ENCODE measurements at places on chromosomes 5 and 9. TPM values are rescaled to one million over a fixed set of nuclear protein-coding genes. Genes with fewer than 3 reads are reported as not detected.
A peak's percentile ranks its signal among the peaks of the same experiment; 100 is the strongest.

GRCh38 chr9:101226161-101226560 lies 158.6 kb downstream of the BAAT start:
- DNase-seq: no peak

Gene ADRB2
- total RNA-seq: 5.1 TPM

DNA sequence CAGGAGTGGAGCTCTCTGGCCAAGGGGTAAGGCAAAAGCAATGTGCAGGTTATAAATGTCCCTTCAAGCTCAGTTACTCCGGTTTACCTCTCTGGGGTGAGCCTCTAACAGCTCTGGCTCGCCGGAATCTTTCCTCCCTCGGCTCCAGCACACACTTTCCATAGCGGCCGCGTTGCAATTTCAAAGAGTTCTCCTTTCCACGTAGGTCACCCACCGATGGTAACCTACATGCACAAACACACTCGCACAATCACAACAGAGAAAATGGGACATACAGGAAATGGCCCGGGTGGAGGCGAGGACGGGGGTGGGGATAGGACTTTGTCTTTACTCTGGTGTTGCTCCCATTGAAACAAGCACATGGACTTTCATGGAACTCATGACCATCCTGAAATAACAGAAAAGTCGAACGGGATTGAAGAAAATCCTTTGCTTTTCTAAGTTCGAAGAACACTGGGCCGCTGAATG lies 1.2 kb downstream of the LHFPL2 start:
- no peak for DNase-seq

Gene KIF12
- total RNA-seq: 56.0 TPM

GRCh38 chr9:2157277-2158110 lies 142.3 kb downstream of the SMARCA2 start:
- peak; percentile 55 for DNase-seq

Gene CDH9
- total RNA-seq: not detected

GRCh38 chr5:40260361-40260760 lies 419.4 kb upstream of the PTGER4 start:
- DNase-seq: no peak

DNA sequence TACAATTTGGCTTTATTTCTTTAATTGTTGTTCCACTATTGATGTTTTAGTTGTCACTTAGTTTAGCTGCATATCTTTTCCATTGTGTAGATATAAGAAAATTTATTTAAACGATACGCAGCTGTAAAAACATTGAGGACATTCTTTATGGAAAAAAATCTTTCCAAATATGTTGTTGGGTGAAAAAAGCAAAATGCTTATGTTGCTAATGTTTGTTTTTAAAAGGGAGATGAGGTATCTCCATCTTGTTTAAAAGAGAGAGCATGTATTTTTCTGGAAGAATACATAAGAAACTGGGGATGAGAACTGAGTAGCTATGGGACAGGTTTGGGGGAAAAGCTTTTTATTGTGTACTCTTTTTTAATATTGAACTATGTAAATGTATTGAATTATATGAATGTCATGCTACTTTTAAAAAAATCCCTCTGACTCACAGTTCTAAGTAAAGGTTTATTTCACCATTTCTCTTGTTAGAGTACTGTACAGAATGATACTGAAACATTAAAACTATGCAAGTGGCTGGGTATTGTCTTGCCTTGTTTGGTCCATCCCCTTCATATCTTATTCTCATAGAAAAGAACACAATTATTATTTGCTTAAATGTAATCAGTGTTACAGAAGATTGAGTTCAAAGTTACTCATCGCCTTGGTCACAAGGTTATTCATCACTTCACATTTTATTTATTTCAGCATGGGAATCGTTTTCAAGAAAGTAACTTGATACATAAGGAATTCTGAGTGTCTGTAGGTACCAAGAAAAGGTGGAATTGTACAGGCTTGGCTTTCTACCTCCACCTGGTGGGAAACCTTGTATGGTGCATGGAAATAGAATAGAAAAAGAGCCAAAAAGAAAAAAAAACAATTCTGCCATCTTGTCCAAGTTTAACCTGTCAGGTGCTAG lies 85.8 kb downstream of the RIC1 start:
- DNase-seq: peak; percentile 13

DNA sequence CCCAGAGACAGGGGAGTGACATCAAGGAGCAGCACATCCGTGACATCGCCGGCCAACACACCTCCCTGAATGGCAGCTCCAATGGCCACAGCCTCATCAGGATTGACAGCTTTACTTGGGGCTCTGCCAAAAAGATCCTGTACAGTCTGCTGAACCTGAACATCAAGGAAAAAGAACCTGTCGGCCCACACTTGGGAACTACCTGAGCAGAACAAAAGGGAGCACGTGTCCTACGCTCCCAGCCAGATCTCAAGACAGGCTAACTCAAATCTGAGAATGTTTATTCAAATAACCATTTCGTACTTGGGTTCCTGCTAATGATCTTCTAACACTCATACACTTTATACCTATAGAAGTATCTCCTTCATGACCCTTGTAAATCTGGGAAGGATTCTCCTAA lies 15.3 kb downstream of the HSPA9 start:
- DNase-seq: peak; percentile 92

DNA sequence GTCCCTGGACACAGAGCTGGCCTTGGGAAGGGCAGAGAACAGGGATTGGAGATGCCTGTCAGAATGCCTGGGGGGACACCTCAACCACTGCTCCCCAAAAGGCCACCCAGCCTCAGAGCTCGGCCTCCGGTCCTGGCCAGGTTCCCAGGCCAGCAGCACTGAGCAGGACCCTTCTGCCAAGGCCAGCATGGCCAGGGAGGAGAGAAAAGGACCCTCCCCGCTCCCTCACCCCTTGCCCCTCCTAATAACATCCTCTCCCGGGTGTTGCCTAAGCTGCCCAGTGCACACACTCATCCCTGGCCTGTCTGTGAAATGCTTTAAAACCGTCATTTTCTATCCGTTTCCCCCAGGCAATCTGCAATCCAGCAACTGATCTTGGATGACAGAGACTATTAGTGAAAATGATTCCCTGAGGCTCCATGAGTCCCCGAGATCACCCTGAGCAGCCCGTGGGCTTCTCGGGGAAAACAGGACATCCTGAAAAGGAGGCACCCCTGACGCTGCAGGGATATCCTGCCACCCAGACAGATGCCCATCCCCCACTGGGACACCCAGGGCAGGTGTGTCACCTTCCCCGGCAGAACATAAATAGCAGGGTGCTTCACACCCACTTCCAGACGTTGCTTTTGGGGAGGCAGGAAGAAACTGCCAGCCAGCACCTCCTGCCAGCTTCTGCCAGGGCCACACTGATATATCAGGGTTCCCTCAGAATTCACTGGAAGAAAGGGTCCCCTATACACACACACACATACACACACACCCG lies 75.3 kb downstream of the ADAMTS2 start:
- no peak for DNase-seq

- no peak for DNase-seq
These were observed 50.1 kb upstream of the RETREG1 start for GRCh38 chr5:16666883-16667398.

Gene OR1J1
- not detected for total RNA-seq

Gene IL3
- total RNA-seq: not detected

Gene HRCT1
- total RNA-seq: 0.81 TPM

DNA sequence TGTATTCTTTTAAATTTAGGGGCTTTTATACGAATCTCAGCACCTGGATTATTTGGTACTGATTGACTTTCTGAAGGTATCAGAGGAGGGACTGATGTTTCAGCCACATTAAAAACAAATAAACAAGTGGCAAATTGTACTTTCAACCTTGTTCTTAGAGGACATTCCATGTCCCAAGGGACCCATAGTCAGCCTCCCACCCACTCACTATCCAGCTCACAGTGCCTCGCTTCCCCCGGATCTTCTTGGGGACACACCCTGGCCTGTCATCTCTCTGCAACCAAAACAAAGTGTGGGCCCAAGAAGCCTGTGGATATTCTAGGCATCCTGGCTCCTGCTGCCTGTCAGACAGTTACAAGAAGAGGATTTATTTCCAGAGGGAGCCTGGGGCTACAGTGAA lies 8.8 kb upstream of the BOD1 start:
- DNase-seq: no peak

DNA sequence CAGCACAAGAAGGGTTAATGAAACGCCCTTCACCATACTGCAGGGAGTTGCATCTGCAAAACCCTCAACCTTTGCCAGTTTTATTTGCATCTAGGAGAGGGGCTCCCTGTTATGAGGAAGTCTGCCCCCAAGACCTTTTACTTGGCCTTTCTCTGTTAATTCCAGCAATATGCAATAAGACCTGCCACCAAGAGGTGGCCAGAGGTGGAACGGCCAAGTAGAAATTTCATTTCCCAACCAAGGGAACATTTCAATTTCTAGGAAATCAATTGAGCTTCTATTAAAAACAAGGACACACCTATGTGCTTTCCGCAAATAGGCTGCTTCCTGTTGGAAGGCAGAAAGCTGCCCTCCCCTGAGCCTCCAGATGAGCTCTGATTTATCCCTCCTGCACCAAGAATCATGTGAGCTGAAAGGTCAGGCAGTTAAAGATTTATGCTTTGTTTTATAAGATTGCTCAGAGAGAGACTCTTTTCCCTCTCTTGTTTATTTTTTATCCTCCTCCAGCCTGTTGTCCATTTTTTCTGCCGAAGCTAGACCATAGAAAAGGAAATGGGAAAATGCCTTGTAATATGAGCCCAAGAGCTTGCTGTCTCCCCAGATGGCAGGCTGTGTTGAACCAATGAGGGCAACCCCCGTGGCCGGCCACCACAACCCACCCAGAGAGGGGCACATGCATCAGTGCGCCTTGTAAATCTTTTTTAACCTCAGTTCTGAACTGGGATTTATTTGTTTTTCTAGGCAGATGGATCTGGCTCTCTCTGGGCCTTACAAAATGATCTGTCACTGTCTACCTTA lies 572.8 kb downstream of the TLE1 start:
- no peak for DNase-seq

Gene IQGAP2
- total RNA-seq: 85.5 TPM

DNA sequence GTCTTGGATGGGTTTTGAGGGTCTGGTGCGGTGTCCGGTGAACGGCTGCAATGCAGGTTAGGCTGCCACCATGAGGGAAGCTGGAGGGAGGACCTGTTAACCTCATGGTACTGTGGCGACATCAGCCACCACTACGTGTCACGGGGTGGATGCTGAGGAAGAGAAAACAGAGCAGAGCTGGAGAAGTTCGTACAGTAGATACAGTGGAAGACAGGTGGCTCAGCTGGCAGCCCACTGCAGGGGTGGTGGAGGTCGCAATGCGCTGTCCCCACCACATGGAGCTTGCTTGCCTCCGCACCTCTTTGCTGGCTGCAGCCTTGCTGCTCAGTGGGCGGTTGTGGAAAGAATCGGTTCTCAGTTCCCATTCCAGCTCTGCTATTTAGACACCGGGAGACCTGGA lies 2.8 kb downstream of the DCANP1 start:
- no peak for DNase-seq

Gene OR1Q1
- total RNA-seq: not detected

Gene ATP10B
- total RNA-seq: 0.13 TPM

DNA sequence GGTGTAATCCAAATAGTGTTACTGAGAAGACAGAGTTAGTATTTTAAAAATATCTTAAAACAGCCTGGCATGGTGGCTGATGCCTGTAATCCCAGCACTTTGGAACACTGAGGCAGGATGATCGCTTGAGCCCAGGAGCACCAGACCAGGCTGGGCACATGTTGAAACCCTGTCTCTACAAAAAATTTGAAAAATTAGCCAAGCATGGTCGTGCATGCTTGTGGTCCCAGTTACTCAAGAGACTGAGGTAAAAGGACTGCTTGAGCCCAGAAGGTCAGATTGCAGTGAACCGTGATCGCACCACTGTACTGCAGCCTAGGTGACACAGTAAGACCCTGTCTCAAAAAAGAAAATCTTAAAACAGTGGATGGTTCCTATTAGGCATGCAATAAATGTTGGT lies 12.4 kb downstream of the IFNA1 start:
- DNase-seq: no peak

- no peak for DNase-seq
These were observed 23.5 kb downstream of the HNRNPH1 start for GRCh38 chr5:179599973-179600372.

Gene PCDHB2
- 1.2 TPM for total RNA-seq

Gene TRIM41
- total RNA-seq: 22.5 TPM

Gene HTR4
- not detected for total RNA-seq

DNA sequence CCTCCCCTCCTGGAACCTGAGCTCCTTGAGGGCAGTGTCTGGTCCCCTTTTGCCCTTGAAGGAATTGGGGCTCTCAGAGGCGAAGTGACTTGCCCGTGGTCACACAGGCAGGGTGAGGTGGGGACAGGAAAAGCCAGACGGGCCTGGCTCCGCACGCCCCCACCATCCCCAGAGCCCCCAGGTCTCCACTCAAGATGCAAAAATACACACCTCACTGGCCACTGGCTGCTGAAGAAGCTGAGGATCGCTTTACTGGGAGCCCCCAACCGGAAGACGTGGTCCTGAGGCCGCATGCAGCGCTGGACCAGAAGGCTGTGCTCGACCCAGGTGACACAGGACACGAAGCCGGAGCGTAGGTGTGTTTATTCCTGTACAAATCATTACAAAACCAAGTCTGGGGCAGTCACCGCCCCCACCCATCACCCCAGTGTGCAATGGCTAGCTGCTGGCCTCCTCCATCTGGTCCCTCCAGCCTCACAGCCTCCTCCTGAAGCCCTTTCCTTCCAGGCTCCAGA lies 7.6 kb upstream of the AK1 start:
- DNase-seq: no peak

Gene PCDHGB2
- total RNA-seq: 6.9 TPM

- DNase-seq: no peak
These were observed 9.1 kb upstream of the EGFLAM start for GRCh38 chr5:38249301-38249700.

DNA sequence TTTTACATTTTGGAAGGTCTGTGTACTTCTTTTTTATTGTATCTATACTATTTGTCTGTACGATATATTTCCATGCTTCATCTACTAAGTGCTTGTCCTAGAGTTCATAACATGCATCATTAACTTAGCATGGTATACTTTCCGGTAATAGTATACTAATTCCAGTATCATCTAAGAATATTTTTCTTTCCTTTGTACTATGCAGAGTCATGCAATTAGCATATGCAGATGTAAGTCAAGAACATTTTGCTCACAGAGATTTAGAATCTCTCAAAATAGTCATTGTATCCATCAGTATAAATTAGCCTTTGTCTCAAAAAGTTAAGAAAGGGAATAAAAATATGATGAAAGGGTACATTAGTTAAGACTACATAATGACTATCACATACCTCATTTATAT lies 770.4 kb upstream of the GRAMD2B start:
- no peak for DNase-seq

Gene DMRT3
- total RNA-seq: 26.1 TPM

- no peak for DNase-seq
These were observed 18.7 kb downstream of the HSD17B4 start for GRCh38 chr5:119470851-119471451.

Gene RNF14
- total RNA-seq: 69.7 TPM

DNA sequence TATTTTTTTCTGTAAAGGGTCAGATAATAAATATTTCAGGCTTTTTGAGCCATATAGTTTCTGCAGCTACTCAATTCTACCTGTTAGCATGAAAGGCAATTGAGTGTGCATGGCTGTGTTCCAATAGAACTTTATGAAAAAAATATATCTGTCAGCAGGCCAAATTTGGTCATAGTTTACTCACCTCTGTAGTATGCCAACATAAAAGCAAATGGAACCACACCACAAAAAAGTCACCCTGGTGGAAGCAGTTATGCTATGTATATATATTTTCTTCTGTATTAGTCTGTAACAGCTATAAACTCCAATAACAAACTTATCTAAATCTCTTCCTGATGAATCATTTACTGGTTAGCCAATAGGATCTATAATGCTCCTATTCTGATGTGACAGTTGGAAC lies 3.4 kb downstream of the SLC38A9 start:
- DNase-seq: no peak

Gene ZNF454
- total RNA-seq: 5.1 TPM

Gene DCP2
- 26.2 TPM for total RNA-seq

- DNase-seq: no peak
These were observed 85.3 kb downstream of the NFIB start for GRCh38 chr9:14228602-14229001.

All from thyroid gland (tissue), 4 donors.